ENCODE measurements at places on chromosomes 1 and 21.

DNA sequence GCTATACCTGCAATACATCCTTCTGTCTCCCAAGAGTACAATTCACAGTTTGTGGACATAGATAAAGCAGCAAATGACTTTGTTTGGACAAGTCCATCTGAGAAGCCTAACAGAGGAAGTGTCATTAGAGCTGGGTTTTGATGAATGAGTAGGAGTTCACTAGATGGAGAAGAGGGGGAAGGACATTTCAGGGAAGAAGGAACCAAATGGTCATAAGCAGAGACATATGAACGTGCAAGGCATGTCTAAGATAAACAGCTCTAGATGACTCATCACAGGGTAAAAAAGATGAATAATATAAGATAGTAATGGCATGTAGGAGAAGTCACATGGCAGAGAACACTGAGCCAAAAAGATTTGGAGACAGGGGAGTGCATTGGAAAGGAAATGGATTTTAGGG is 54.5 kb downstream of the HMGB4 start:
- DNase-seq, result no peak

GRCh38 chr1:117607471-117607870 is 1.6 kb downstream of the TENT5C start:
- peak; percentile 11 for DNase-seq

- DNase-seq, result no peak
Measured at GRCh38 chr1:67336157-67336556, 28.5 kb downstream of the IL12RB2 start.

- no peak for DNase-seq
Measured at GRCh38 chr1:202599669-202600431, 110.4 kb downstream of the SYT2 start.

DNA sequence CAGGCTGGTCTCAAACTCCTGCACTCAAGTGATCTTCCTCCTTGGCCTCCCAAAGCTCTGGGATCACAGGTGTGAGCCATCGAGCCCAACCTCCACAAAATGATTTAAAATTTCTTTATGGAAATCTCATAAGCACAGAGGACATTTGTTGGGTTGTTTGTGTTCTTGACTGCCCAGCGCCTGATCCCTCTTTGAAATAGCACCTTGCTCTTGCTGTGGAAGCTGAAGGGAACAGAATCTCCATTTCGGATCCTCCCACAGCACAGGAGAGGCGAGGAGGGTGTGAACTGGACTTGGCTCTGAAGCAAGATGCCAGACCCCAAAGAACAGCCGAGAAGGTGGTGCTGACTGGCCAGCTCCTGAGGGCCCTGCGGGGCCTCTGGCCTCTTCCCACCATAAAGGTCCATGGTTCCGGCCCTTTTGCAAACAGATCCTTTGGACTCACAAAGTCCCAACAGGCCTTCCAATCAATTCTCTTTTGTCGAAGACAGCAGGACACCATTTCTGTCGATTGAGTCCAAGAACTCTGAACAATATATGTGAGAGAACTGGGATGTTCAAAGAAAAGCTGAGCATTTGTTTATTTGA is 45.6 kb upstream of the COA6 start:
- no peak for DNase-seq

GRCh38 chr1:119917304-119918055 is 21.2 kb upstream of the ADAM30 start:
- DNase-seq, result no peak

DNA sequence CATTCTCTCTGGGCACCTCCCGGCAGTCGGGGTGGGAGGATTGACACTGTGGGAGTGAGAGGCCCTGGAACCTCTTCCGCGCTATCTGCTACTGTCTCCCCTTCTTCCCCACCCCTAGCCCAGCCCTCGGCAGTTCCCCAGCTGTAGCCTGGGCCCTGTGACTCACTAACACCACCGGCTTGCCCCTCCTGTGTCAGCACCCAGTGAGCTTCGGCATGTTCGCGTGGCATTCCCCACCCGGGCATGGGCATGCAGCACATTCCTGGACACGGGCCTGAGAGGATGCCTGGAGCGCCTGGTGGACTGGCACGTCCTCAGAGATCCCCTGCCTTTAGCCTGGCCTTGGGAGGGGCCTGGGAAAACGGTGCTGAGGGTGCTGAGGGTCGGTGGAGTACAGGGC is 1.3 kb downstream of the CDK18 start:
- DNase-seq, result no peak

- DNase-seq, result no peak
Measured at GRCh38 chr21:42401154-42401553, 2.5 kb upstream of the UBASH3A start.

GRCh38 chr1:91913018-91913417 is 27.1 kb upstream of the TGFBR3 start:
- DNase-seq, result no peak

GRCh38 chr1:151819976-151820623 is 11.5 kb downstream of the RORC start:
- no peak for DNase-seq

DNA sequence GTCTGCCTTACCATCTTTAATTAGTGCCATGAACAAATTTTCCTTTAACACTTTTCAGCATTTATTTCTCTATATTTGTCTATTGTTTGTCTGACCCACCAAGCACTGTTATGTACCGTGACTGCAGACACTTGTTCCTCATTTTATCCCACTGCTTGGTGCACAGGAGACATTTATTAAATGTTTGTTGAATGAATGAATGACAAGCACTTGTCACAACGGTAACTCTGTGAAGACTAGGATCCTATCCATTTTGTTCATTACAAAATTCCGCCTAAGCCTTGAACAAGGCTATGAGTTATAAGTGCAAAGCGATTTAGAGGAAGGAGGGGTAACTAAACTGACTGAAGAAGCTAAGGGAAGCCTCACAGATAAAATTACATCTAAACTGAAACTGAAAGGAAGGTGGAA is 379 bp upstream of the STRIP1 start:
- no peak for DNase-seq

All from stimulated activated CD4-positive, alpha-beta T cell treated with anti-CD3 and anti-CD28 coated beads, Interleukin-12 subunit alpha, Interleukin-12 subunit beta, amount 100 ng/mL, for 24 hours (primary cell).